Muscle of back (tissue), 13 donors: ENCODE measurements at places on chromosomes 12 and 14. TPM values are rescaled to one million over a fixed set of nuclear protein-coding genes. Genes with fewer than 3 reads are reported as not detected.

- no peak for DNase-seq
Observed at GRCh38 chr14:52457411-52457810, 94.9 kb downstream of the TXNDC16 start.

GRCh38 chr14:90831821-90832220 is 15.6 kb upstream of the TTC7B start:
- no peak for DNase-seq

DNA sequence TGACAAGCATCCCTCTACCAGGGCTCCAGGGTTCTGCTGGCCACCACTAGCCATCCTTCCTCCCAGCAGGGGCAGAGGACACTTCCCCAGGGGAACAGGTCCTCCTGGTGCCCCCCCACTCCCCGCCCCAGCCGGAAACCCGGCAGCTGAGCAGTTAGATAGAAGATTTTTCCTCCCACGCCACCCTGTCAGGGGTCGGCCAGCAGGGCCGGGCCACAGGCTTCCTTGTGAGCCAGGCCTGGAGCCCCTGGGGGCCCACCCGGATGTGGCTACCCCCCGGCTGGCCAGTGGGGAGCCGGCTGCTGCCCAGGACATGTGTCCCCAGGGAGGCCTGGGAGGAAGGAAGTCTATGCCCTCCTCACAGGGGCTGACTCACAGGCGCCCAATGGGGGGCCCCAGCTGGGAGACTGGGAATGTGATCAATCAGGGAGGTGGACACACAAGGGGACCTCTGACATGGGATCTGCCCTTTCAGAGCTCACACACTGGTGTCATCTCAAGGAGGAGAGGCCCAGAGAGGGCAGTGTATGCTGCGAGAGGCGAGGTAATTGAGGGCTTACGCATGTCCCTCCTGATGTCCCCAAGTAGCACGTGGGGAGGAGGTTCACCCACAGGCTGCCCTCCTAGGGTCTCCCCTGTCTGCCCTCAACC is 4.2 kb downstream of the SH2B3 start:
- peak; percentile 66 for DNase-seq

- DNase-seq: peak; percentile 10
Observed at GRCh38 chr14:67411820-67412421, at the start of gene PLEK2. PLEK2 (minus strand) TSS chr14:67412165; CDS start chr14:67412059, 106 bp downstream.

- peak; percentile 60 for DNase-seq
Observed at GRCh38 chr12:13233830-13234641, 37.5 kb downstream of the EMP1 start.

- DNase-seq: peak; percentile 56
Observed at GRCh38 chr12:122282061-122282460, 15.8 kb upstream of the VPS33A start.

DNA sequence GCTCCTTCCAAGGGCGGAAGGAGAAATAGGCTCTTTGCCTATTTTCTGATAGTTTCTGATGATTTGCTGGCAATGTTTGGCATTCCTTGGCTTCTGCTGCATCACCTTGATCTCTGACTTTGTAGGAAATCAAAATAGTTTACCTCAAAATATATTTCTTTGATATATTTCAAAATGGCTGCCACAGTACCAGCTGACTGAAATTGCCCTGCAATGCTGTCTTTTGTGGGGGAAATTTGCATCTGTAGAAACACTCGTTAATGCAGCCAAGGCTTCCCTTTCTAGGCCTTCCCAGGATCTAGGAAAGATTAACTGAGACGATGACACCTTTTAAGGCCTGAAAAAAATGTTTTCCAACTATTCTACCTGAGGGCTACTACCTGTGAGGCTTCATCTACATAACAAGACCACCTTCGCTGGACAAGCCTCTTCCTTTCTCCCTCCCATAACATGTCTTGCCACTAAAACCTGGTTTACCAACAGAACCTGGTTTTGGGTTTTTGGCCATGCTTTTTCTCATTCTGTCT is 212.8 kb upstream of the SSTR1 start:
- DNase-seq: no peak

DNA sequence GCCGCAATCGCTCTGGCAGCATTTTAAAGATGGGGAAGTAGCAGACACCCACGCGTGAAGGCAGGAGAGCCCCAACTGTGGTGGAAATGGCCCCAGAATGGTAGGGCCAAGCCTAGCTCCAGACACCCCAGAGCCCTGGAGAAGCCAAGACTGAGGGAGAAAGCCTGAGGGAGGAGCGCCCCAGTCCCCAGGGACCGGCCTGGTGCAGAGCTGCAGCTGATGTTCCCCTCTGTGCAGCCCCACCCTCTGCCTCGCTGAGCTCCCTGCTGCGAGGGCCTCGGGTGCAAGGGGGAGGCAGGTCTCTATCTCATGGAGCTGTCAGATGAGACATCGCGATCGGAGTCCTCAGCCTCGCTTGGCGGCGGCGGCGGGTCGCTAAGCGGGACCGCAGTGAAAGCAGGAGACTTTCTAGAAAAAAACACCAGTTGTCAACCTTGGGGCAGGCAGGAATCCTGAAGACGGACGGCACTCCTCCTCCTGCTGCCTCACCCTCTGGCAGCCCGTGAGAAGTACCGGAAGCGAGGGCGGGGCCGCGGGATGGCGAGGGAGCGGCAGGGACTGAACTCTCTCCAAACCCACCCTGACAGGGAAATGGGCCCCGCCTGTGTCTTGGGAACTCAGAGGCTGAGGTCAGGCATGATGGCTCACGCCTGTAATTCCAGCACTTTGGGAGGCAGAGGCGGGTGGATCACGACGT is 6.0 kb downstream of the GAPDH start:
- peak; percentile 72 for DNase-seq

Gene RNASE1
- 181 TPM for polyA plus RNA-seq

Gene BAZ1A
- 19.3 TPM for polyA plus RNA-seq

Gene PRB2
- polyA plus RNA-seq: not detected
